OCI-LY7 (cell line): ENCODE measurements at places on chromosomes 6 and 20. TPM values are rescaled to one million over a fixed set of nuclear protein-coding genes. Genes with fewer than 3 reads are reported as not detected.

DNA sequence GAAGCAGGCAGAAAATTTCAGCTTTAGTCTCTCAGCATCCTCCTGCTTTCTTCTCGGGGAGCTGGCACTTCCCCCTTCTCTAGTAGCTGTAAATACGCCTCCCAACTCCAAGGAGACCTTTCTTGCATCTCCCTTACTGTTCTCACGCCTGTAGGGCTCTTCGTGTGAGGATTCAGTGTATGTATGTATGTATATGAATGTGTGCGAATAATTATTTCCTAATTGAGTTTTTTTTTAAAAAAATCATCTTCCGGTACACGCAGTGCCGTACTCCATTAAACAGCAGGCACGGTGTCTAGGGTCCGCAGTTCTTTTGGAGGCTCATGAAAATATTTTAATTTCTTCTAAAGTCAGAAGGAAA, 85.4 kb downstream of the HFE start:
- DNase-seq, result peak; percentile 65

DNA sequence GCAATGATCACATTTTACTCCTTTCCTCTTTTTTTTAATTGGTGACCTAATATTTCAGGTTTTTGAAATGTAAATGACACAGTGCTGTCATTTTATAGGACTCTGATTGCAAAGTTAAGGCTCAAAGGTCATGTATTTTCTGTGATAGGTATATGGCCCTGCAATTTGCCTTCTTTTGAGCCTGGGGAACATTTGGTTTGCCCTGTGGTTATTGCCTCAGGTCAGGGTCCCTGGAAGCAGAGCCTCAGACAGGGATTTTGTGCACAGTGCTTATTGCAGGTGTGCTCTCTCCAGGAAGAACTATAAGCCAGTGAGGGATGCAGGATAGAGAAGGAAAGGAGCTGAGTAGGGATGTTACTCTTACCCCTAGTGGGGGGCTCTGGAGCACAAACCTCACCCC, 229.3 kb upstream of the ECI2 start:
- no peak for DNase-seq

GRCh38 chr6:41442800-41443501, 103.2 kb upstream of the FOXP4 start:
- DNase-seq, result no peak

- no peak for DNase-seq
Observed at GRCh38 chr6:39758905-39759605, 33.1 kb upstream of the DAAM2 start.

DNA sequence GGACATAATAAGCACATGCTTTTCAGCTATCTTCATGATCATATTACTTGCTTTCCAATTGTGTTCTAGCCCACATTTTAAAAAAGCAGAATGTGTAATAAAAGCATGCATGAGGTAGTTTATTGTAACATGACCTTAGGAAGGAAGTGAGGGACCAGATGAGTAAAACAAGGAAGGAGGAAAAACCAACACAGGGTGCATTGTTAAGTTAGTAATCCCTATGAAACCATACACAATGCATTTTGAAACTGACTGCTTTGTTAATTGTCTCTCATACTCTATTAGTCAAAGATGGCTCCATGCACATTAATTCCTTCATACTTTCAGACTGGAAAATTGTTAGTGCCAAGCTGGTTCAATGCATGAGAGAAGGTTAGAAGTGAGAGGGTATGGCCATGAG, 37.7 kb upstream of the CENPW start:
- no peak for DNase-seq

DNA sequence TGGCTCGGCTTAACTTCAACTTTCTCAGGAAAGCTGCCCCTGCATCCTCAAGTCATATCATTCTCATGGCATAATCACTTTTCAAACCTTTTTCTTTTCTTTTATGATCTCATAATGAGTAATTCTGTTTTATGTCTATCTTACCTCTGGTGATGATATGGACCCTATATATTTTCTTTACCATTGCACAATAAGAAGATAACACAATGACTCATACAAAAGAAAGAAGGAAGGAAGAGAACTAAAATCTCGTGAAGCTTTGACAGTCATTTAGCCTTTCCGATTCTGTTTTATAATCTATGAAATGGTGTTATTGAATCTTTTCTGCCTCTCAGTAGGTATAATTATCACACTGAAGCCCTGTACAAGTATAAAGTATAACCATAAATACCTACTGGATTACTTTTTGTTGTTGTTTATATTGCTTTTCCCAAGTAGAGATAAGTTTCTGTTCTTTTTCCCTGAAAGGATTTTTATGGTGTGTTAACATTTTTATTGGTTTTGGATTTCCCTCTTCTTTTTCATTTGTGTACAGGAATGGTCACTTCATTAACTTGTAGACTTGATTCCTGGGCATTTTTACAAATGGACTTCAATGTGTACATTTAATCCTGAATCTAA, 300.9 kb downstream of the LAMA2 start:
- no peak for DNase-seq

- no peak for DNase-seq
Observed at GRCh38 chr6:97820400-97820799, 537.4 kb upstream of the MMS22L start.

DNA sequence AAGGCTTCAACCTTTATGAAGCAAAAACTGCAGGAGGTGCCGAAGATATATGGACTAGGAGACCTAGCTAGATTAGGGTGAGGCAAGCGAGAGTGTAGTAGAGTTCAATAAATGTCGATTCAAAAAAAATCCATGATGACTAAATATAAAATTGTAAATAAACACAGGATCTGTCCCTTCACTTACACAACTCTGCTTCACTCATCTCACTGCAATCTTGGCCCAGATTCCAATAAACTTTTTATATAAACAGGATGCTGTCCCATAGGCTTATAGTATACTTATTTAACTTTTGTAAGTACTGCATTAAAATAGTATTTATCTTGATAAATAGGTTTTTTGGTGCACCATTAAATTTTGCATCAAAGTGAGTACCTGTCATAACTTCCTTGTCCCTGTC, 648.4 kb upstream of the NRSN1 start:
- DNase-seq, result no peak

DNA sequence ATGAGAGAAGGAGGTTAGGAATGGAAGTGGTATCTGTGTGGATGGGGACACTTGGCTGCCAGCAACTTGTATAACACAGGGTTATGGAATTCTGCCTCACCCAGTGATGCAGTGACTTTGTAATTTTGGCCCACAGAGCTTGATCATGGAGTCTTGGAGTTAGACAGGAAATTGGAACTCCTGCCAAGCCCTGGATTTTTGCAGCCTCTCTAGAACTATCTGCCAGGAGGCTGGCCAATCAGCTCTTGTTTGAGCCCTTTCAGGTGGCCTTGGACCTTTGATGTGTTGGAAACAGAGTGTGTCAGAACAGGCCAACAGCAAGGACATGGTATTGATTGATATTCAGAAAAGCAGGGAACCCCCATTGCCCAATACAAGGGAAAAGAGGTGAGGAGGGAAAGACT, 157.7 kb upstream of the GGTLC1 start:
- DNase-seq, result no peak

Gene LY6G6D
- total RNA-seq, result not detected in 2 replicates

Gene ZNF831
- 6.3 and 7.3 TPM in 2 replicates for total RNA-seq

Gene POM121L2
- total RNA-seq, result not detected in 2 replicates

Gene MATN4
- total RNA-seq, result 0.24 TPM in 1 of 2 replicates, not detected in the other

Gene CNBD2
- total RNA-seq, result 10.2 and 10.5 TPM in 2 replicates

Gene MYB
- total RNA-seq, result 20.1 and 26.1 TPM in 2 replicates

Gene HLA-DQB1
- 16.5 and 20.9 TPM in 2 replicates for total RNA-seq
